ENCODE measurements at places on chromosomes 1 and 21. TPM values are rescaled to one million over a fixed set of nuclear protein-coding genes. Genes with fewer than 3 reads are reported as not detected.

LORICRIN gene
- not detected for total RNA-seq

ARTN gene
- 0.50 TPM for total RNA-seq

NHLH1 gene
- total RNA-seq = not detected

TCHH gene
- not detected for total RNA-seq

TNFSF4 gene
- total RNA-seq = 0.66 TPM

EDN2 gene
- not detected for total RNA-seq

S100A3 gene
- 2.2 TPM for total RNA-seq

INTS11 gene
- total RNA-seq = 56.2 TPM

CELA2A gene
- total RNA-seq = not detected

HOOK1 gene
- total RNA-seq = under 0.01 TPM

HMCN1 gene
- total RNA-seq = 30.5 TPM

HTR6 gene
- total RNA-seq = not detected

NR1I3 gene
- total RNA-seq = not detected

KLHDC7A gene
- total RNA-seq = not detected

FLVCR1 gene
- 17.4 TPM for total RNA-seq

NOTCH2NLA gene
- total RNA-seq = 140 TPM

ETNK2 gene
- total RNA-seq = 10.0 TPM

C1QB gene
- not detected for total RNA-seq

EXO1 gene
- total RNA-seq = 22.9 TPM

OR14K1 gene
- not detected for total RNA-seq

HPDL gene
- 3.0 TPM for total RNA-seq

DISC1 gene
- 4.6 TPM for total RNA-seq

SPRR2E gene
- not detected for total RNA-seq

UTS2 gene
- not detected for total RNA-seq

VANGL2 gene
- under 0.01 TPM for total RNA-seq

PRKCZ gene
- total RNA-seq = 8.2 TPM

Data from uterine smooth muscle cell (primary cell).